ENCODE measurements at places on chromosomes 13 and 19.

DNA sequence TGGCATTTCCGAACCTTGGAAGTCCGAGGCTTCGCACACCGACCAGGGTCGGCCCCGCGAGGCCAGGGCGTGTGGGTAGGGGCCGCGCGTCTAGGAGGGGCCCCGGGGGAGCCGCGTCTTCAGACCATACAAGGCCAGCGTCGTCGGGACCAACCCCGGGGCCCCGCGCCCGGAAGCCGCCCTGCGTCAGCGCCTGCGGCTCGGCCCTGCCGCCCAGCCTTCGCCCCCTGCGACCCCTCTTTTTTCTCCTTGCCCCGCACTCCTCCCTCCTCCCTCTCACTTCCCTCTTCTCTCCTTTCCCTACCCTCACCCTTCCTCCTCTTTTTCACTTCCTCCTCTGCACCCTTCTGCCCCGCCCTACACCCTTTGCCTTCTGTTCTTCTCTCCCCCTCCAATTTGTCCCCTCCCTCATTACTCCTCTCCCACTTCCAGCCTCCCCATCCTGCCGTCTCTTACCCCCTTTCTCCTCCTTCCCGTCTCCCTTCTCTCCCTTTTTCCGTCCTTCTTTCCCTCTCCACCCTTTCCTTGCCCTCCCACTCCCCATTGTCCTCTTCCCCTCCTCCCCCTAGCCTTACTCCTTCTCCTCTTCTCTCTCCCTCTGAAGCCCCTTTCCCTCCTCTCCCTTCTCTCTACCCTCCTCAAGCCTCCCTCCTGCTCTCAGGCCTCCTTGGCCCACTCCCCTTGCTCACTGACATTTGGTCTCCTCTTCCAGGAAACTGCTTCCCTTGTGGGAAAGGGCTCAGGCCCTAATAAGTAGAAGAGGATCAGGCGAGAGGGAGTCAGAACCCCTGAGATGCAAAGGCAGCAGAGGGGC is 2.2 kb upstream of the PLEKHG2 start:
- peak; percentile 80 for DNase-seq

DNA sequence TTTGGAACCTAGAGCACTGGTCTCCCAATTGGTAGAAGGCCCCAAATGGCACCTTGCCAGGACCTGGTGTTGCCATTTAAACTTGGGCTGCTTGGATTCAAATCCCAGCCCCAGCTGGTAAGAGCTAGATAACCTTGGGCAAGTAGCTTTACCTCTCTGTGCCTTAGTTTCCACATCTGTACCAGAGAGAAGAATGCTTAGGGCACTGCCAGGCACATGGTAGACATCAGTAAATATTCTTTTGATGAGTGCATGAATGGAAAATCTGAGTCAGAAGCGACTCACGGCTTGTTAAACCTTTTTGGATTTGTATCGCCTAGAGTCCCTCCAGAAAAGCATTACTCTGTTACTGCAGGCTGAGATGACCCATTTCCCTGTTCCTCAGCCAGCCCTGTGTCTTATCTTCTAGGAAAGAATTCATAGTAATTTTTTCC is 90.9 kb downstream of the SIPA1L3 start:
- no peak for DNase-seq

- DNase-seq: peak; percentile 72
These were observed 1.4 kb downstream of the RNF126 start for GRCh38 chr19:661427-662196.

GRCh38 chr13:48167866-48168265 is 65.1 kb upstream of the ITM2B start:
- no peak for DNase-seq

- no peak for DNase-seq
These were observed 206.7 kb upstream of the RFC3 start for GRCh38 chr13:33611121-33611805.

- DNase-seq: no peak
These were observed at the start of gene OLFM2 for GRCh38 chr19:9936326-9937000. Gene OLFM2, minus strand, starts transcription at chr19:9936515. Its CDS starts 149 bp downstream, at chr19:9936366.

GRCh38 chr13:113342820-113343691 is 20.9 kb downstream of the GRTP1 start:
- no peak for DNase-seq

DNA sequence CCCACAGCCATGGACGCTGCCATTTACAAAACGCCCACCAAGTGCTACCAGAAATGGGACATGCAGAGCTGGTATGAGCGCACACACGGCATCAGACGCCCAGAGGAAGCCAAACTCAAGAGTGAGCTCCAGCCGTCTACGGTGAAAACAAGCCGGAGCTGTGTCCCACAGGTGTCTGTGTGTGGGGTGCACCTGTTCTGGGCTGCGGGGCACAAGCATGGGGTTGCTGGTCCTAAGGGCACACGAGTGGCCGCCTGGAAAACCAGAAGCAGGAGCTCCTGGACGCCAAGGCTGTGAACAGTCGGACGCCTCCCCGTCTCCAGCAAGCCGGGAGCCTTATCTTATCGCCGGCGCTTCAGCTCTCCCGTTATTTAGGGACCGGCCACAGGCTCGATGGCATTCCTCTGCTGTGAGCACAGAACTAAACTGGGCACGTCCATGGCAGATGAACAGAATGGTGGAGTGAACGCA is 1.3 kb downstream of the ADPRHL1 start:
- DNase-seq: no peak

DNA sequence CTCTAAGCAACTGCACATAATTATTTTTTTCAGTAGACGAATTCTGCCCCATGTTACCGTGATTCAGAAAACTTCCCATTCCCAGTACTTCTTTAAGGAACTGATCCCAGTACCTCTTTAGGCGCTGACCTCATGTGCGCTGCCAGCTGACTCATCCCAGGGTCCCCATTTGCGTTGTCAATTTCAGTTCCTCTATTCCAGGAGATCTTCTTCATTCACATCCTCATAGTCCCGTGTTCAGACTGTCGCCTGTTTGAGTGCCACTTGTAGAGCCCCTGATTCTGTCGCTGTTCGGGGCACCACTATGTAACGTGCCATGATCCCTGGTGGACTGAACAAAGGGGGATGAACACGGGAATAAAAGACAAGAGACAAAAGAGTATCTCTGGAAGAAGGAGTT is 16.4 kb downstream of the FPR3 start:
- DNase-seq: no peak

DNA sequence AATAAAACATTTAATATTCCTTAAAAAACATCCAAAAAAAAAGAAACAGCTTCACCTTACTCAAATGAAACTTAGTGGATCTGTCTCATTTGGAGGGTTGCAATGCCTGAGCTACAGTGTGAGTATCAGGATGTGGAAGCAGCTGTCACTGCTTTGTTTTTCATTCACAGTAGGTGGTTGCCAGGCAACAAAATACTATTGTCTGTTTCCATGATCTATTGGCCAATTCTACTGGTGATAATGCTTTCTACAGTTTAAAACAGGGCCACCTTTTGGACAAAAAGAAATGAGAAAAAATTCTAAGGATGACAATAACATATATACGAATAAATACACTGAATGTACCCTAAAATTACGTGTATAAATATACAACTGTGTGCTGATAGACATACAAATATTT is 3.0 kb downstream of the ENOX1 start:
- no peak for DNase-seq

GRCh38 chr13:40271271-40271885 is 395.1 kb downstream of the FOXO1 start:
- peak; percentile 45 for DNase-seq

DNA sequence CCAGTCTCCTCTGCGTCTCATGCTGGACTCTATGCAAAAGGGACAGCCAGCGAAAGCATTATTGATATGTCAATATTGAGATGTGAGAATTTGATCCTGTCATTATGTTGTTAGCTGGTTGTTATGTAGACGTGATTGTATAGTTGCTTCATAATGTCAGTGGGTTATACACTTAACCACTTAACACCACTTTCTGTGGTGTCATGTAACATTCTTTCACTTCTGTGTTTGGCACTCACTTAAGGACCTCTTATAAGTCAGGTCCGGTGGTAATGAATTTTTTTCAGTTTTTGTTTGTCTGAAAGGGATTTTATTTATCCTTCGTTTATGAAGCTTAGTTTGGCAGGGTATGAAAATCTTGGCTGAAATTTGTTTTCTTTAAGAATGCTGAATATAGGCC is 7.1 kb upstream of the SIGLEC7 start:
- no peak for DNase-seq

GRCh38 chr13:24348385-24348784 is 39.0 kb downstream of the C1QTNF9 start:
- DNase-seq: no peak

GRCh38 chr13:50129706-50130122 is 114.5 kb downstream of the KCNRG start:
- DNase-seq: no peak

GRCh38 chr13:40190641-40191100 is 475.8 kb downstream of the FOXO1 start:
- DNase-seq: peak; percentile 59

DNA sequence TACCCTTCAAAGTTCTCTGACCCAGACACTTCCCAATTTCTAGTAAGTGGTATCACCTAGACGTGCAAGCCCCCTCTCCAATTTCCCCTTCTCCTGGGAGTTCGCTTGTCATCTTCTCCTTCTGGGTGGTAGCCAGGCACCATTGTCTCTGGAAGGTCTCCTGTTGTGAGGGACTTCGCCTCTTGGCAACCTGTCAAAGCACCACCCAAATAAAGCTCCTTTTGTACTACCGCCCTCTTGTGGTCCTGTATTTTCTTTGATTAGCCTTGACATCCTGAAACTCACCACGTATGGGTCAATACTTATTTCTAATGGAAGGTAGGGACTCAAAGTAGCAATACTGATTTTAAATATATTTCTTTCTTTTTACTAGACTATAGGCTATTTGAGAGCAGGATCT is 8.2 kb downstream of the GPC5 start:
- no peak for DNase-seq

- DNase-seq: peak; percentile 52
These were observed 263 bp downstream of the RHPN2 start for GRCh38 chr19:33064458-33064791.

DNA sequence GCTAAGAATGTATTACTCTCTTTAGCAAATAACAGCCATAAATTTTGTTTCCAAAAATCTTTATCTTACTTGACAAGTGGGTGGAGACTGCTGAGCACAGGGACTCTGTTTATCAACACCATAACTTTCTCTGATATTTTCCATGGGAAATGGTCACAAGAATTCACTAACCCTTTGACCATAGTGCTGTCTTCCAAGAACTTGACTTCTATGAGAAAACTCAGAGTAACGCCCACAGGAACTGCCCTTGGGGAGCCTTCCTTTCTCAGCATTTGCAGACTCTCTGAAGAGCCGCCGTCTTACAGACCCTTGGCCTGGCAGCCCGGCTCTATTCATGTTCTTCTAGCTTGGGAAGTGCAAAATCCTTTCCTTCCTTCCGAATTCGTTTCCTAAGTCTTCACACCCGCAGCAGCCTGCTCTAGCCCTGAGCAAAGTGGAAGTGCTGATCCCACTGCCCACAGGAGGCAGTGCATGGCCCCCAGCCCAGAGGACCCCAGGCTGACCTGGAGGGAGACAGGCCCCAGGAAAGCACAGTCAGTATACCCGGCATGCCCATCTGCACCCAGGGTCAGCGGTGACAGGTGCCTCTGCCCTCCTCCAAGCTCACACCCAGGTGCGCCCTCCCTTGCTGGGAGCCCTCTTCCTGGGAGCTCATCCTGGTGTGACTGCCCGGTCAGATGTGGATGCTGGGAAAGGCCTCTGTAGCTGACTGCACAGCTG is 10.2 kb downstream of the GAS6 start:
- DNase-seq: no peak

DNA sequence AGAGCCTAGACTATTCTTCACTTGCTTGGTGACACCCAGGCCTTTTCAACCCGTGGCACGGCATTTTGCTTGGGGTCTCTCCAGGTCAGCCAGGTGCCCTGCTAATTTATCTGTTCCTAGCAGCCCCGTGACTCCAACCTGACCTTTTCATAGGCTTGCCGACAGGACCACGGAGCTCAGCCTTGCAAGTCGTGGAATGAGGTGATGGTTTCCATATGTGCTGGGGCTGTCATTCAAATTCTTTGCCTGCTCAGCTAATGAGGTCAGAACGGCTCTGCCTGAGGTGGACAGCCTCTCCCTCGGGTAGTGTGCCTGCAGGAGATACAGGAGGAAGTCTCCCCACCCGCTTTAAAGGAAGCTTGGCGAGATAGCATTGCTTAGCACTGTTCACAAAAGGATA is 61.0 kb downstream of the SHISA2 start:
- DNase-seq: no peak

DNA sequence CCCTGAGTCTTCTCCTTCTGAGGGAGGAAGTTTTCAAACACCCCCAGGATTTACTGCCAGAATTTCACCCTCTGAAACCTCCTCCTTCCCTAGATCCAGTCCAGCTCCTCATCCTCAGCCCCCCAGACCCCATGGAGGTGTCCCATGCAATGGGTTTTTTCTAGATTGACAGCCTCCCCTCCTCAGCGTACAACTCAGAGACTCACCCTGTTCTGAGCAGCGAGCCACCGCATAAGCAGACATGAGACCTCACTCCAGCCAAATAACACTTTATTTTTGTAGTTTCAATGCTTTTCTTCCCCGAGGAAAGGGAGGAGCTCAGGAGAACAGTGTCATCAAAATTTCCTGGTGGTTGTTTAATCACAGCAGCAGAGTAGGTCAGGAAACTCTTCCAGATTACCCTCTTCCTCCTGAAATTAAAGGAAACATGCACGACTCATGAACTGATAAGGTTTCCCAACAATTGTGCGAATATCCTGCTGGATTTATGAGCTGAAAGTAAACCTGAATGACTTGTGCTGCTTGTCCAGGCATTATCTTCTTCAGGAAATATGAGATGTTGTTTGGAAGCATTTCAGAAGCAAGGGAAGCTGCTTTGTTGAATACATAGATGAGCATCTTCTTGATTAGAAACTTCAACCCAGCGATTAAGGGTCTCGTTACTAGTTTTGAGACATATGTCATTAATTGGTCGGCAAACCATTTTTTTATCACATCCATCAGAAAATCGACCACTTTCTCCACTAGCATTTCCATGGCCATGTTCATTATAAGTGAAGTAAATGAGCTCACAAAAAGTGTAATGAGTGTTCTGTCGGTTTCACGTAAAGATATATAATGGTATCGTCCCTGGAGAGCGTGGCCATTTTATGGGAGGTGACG is 36.2 kb downstream of the ERICH4 start:
- no peak for DNase-seq

DNA sequence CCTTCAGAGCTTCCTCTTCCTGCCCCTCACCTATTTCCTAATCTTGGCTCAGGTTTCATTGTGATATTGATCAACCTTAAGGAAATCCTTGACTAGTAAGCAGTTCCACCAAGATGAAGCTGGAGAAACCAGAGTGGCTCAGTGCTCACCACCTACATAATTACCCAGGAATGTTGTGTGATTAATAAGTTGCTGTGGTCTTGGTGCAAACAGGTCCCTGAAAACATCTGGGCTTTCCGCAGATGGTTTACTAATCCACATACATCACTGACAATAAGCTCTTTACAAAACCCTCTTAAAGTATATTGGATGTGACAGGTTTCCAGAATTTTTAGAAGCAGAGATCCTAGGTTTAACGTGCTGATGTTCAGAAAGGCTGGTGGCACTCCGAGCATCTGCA is 8.6 kb upstream of the SERP2 start:
- DNase-seq: no peak

DNA sequence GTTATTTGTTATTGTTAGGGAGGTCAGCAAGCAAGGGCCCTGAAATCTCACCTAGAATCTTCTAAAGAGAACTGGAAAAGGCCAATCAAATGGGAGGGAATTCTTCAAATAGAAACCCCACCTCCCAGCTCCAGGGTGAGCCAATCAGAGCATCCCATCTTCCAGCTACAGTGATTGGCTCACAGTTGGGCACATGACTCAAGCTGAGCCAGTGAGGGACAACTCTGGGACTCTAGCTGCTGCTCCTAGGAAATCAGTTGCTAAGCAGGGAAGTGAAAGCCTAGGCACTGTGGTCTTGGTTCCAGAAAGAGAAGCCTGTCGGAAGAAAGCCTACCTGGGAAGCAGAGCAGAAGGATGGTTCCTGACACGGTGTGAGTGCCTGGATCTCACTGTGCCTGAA is 13.4 kb downstream of the TM6SF2 start:
- DNase-seq: no peak

GRCh38 chr13:39401756-39402155 is 201.2 kb downstream of the LHFPL6 start:
- no peak for DNase-seq

All from activated naive CD8-positive, alpha-beta T cell treated with anti-CD3 and anti-CD28 coated beads, Interleukin-2, amount 10 ng/mL, durations not matched to agents 7 days and 5 days (primary cell).